AG10803 (cell line): ENCODE measurements at places on chromosomes 3 and 15.
A peak's percentile ranks its signal among the peaks of the same experiment; 100 is the strongest.

DNA sequence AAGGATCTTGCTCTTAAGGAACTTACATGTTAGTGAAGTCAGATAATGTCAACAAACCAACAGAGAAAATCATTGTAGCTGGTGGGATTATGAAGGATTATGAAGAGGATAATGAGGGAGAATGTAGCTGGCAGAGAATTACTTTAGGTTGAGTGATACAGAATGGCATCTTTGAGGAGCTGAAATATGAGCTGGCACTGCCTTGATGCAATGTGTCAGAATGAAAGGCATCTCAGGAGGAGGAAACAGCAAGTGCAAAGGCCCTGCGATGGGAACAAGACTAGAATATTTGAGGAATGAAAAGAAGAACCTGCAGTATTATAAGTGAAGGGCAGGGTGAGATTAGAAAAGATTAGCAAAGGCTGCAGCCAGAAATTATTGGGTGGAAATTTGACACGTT is 237.2 kb upstream of the ADAMTS9 start:
- DNase-seq = no peak

DNA sequence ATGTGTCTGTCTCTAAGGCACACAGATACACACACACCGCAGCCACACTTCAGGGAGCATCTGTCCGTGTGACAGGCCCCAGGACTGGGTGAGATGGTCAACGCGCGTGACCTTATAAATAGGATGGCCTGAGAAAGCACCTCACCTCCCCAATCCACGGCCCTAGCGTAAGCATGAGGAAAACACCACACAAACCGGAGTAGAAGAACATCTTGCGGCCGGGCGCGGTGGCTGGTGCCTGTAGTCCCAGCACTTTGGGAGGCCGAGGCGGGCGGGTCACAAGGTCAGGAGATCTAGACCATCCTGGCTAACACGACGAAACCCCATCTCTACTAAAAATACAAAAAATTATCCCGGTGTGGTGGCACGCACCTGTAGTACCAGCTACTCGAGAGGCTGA is 1.6 kb downstream of the NIPA1 start:
- DNase-seq = no peak

DNA sequence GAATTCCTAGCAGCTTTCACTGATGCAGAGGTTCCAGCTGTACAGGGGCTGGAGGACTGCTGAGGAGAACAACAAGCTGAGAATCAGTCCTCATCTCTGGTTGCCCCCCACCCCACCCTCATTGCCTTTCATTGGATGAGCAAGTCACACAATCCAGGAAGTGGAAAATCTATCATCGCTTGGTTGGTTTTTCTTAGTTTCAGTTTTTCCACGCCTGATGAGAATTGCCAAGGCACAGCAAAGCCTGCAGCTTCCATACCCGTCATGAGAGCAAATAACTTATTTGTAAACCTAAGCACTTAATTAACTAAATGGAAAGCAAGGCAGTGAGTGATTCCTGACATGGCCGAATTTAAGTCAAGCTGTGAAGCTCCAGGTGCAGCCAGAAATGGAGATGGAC is 21.4 kb upstream of the LIPC start:
- DNase-seq = peak; percentile 69

DNA sequence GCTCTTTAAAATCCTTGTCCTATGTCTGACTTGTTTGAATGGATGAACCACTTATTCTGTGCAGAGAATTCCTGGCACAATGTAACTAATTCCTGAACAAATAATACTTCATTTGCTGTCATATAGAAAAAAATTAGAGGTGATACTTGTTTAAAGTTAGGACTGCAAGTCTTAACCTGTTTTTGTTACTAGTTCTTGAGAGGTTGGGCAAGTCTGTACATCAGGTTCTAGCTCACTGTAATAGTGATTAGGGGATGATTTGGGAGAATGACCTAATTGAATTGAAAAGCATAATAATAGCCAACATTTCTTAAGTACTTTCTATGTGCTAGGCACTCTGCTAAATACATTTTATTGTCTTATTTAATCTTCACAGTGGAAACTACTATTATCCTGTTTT is 49.3 kb downstream of the GMPS start:
- DNase-seq = no peak

GRCh38 chr3:129121016-129121791 is 400 bp downstream of the RAB43 start:
- DNase-seq = no peak

- DNase-seq = no peak
Measured at GRCh38 chr3:30186741-30187219, 419.6 kb upstream of the TGFBR2 start.

DNA sequence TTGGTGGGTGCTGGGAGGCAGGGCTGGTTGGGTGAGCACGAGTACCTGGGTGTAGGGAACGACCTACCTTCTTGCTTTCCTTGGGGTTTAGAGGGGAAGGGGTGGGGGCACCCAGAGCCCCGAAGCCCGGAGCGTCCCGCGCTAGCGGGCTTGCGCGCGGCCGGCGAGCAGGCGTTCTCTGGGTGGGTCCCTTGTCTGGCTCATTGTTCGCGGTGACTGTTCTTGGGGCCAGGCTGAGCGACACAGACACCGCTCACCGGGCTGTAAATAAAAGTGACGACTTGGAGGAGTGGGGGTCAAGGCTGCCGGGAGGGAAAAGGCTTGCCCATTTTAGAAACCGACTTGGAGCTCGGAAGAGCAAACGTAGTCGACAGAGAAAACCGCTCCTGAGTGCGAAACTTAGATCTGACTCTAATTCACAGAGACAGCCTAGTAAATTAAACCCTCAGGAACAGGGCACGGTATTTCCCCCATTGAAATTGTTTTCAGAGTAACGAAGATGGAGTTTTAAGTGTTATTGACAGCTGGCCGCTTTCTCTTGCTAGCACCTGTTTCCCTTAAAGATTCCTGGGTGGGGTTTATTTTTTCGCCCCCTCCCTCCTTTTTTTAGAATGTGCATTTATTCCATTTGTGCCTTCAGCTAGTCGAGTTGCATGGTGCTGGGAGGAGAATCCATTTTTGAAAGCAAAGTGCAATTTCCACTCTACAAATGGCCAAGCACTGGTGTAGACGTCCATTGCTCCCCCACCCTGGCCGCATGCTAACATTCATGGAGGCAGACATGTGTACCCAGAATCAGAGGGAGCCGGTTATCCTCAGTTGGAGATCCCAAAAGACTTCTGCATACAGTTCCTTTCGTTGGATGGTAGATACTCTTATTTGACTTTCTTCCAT is 532.1 kb upstream of the SEMA6D start:
- no peak for DNase-seq

- DNase-seq = peak; percentile 23
Measured at GRCh38 chr15:40481341-40482074, 10.7 kb downstream of the CHST14 start.

- peak; percentile 75 for DNase-seq
Measured at GRCh38 chr15:39144613-39145499, 436.0 kb upstream of the THBS1 start.

GRCh38 chr3:94234177-94234788 is 171.4 kb downstream of the NSUN3 start:
- peak; percentile 54 for DNase-seq

GRCh38 chr15:58053315-58054153 is 12.0 kb downstream of the ALDH1A2 start:
- DNase-seq = no peak

GRCh38 chr3:194103505-194103904 is 32.4 kb upstream of the HES1 start:
- DNase-seq = no peak

DNA sequence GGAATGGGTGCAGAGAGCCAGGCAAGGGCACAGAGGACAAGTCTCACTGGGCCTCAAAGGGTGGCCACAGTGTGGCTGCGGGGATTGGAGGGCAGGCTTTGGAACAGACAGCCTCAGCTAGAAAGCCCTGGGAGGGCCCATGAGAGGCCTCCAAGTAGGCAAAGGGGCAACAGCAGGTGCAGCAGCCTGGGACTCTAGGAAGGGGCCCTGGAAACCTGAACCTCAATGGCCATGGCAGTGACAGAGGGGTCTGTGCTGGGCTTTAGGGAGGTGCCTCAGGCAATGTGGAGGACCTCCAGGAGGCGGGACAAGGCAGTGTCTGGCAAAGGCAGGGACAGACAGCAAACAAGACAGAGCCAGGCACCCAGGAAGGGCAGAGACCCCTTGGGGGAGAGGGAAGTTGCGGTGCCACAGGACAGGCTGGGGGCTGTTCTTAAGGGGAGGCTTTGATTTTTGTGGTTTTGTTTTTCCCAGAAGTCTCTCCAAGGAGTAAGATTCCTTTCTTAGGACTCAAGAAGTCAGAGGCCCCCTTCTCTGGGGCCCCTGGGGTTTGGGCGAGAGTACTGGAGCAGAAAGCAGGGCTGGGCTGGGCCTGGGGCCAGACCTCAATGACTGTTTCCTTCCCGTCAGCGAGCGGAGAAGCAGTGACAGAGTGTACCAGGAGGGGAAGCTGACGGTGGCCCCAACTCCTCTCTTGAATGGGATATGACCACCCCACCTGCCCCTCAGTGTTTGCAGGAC is 9.7 kb downstream of the STOML1 start:
- DNase-seq = peak; percentile 96

- DNase-seq = peak; percentile 61
Measured at GRCh38 chr3:51099794-51100535, 285.1 kb upstream of the MANF start.
